ENCODE measurements at places on chromosomes 2 and 18.

- DNase-seq: no peak
Observed at GRCh38 chr2:10157293-10157692, 34.8 kb downstream of the RRM2 start.

- DNase-seq: no peak
Observed at GRCh38 chr2:226795281-226796011, 4.2 kb downstream of the IRS1 start.

DNA sequence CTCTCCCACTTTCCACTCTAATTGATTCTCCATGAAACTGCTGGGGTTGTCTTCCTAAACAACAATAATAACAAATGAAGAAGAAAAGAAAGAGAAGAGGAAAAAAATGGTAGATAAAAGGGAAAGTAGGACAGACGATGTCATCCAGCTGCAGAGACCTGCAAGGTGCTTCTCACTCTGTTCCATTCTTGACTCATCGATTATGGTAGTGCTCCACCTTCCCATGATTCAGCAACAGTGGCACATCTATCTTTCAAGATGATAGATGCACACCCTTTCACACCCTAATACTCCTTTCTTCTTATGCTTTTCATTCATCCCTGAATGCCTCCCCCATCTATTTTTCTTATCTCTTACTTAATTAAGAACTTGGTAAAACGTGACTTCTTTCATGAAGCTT, 610.2 kb downstream of the NR4A2 start:
- DNase-seq: no peak

- DNase-seq: no peak
Observed at GRCh38 chr2:69947325-69947931, 14.0 kb downstream of the ASPRV1 start.

- DNase-seq: no peak
Observed at GRCh38 chr18:2964361-2965010, 48.5 kb downstream of the LPIN2 start.

GRCh38 chr2:143294068-143294467, 164.8 kb downstream of the ARHGAP15 start:
- DNase-seq: no peak

GRCh38 chr2:238924796-238925195, 76.9 kb downstream of the TWIST2 start:
- DNase-seq: no peak

GRCh38 chr2:199589306-199589705, 131.6 kb upstream of the SATB2 start:
- no peak for DNase-seq
